ENCODE measurements at places on chromosomes 1 and 21.

- DNase-seq, result no peak
Observed at GRCh38 chr1:63327417-63328054, 5.2 kb downstream of the FOXD3 start.

DNA sequence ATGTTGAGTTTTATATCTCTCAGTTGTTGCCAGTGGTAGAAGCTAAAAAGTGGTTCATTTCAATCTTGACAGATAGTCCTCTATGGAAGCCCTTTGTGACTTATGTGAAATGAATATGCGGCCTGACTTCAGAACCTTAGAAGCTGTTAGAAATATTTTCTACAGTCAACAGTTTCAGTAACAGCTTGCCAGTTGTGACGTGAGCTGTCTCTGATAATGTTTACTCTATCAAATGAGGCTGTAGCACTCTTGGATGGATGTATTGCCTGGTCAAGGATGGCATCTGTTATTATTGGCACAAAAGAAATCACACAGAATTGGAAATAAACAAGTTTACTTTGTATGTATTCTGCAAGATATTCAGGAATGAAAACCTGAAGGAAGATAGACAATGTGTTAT lies 31.9 kb downstream of the SNX7 start:
- no peak for DNase-seq

DNA sequence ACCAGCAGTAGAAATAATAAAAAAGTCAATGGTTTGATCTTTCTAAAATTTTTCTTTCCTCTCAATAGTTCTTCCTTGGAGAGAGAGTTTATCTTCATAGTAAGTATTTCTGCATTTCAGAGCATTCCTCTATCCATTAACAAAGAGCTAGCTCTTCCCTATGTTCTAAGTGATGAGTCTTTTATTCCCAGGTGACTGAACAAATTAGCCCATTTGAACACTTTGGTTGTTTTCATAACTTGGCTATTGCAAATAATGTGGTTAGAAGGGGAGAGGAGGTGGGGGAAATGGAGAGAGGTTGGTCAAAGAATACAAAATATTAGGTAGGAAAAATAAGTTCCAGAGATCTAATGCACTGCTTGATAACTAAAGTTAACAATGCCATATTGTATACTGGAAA lies 598.9 kb downstream of the KCNT2 start:
- no peak for DNase-seq

DNA sequence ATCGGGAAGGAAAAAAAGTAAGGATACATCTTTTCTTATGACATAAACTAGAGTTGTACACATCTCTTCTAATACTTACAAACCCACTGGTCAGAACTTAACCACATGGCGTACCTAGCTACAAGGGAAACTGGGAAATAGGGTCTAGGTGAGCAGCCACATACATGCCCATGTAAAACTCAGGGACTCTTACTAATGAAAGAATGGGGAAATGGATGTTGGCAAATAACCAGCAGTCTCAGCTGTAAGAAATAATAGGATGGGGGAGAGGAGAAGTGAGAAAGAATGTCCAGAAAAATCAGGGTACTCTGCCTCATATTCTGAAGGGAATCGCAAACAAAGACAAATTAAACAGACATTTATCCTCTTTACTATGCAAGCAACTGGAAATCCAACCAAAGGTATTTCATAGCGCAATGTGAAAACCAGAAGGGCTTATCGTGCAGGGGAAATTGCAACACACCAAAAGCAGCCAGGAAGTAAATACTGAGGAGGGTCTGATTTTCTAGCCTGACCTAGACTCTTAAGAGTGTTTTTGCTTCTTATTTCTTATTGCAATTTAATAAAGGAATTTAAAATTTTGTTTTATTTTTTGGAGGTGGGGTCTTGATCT lies 17.5 kb downstream of the GTF2B start:
- DNase-seq, result no peak

- no peak for DNase-seq
Observed at GRCh38 chr1:17485281-17485680, 45.8 kb upstream of the RCC2 start.

GRCh38 chr1:86823821-86824500 lies 90.0 kb downstream of the SELENOF start:
- no peak for DNase-seq

- no peak for DNase-seq
Observed at GRCh38 chr1:232699814-232700213, 69.9 kb upstream of the SIPA1L2 start.

- DNase-seq, result no peak
Observed at GRCh38 chr1:46526691-46527291, 24.7 kb downstream of the KNCN start.

- no peak for DNase-seq
Observed at GRCh38 chr1:111399792-111400610, 27.5 kb downstream of the OVGP1 start.

GRCh38 chr1:97383797-97384196 lies 537.0 kb downstream of the DPYD start:
- DNase-seq, result no peak

DNA sequence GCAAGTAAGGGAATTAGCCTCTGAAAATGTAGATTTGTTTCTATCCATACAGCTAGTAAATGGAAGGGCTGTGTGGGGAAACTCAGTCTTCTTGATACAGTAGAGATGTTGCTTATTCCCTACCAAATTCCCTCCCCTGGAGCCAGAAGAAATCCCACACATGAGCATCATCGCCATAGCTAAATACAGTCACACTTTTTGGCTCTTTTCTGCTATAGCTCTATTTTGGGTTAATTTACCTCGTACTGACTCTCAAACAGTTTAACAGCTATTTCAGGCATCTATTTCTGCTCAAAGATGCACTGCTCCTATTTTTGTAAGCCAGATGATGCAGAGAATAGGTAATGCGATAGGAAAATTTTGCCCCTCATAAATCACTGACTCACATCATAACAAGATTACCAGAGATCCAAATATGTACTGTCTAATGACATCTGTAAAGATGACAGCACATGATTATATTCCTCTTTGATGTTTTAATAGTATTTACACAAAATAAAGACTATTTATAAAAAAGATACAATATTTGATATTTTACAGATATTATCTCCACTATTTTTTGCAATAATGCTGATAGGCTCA lies 58.6 kb downstream of the XCL1 start:
- DNase-seq, result no peak

DNA sequence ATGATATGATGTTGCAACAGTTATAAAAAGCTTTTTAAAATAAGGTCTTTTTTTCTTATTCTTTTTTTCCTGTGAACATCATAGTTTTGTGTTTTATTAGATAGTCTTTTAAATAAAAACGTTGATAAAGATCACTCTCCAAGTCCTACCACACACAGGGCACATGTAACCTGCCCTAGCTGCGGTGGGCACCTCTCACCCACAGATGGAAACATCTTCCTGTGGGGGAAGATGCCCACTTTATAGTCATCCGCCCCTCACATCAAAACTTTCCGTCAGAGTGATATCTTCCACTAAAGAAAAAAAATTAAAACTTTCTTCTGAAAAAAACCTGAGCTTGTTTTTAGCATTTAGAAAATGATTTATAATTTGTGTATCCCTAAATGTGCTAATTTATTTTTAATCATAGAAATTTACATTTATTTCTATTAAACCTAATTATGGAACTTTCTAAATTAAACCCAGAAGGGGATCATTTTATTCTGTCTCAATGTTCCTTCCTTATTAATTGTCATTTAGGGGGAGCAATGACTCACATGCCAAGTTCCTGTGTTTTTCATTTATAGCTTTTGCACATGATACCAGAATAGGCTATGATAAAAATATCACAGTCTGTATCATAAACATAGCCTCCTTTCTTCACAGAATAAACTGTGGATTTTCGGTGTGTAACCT lies 24.7 kb downstream of the TNFRSF9 start:
- DNase-seq, result no peak

DNA sequence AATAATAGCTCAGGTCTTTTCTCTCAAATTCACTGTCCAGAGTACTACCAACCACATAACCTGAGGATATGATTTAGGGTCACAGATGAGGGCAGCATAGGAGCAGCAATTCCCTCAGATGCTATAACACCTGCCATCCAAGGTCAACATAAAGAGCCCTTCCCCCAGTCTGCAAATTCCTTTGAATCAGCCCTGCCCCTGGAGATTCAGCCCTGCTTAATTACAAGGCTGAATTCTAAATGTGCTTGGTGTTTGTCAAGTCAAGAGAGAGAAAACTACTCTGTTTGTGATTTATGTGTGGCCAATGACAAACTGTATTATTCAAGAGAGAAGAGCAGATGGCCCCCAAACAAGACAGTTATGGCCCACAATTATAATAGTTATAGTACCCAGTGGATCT lies 195.7 kb upstream of the ADGRL2 start:
- no peak for DNase-seq

- no peak for DNase-seq
Observed at GRCh38 chr1:29621826-29622435, 385.6 kb downstream of the PTPRU start.

GRCh38 chr1:190679454-190679853 lies 201.8 kb upstream of the BRINP3 start:
- DNase-seq, result no peak

- no peak for DNase-seq
Observed at GRCh38 chr1:216390956-216391355, 32.3 kb downstream of the USH2A start.

Measured in activated naive CD4-positive, alpha-beta T cell (primary cell).